ENCODE measurements at places on chromosomes 6 and 20.

- no peak for DNase-seq
- H3K27ac ChIP-seq: no peak overlapping the region
- H3K4me3 ChIP-seq: no peak overlapping the region
Observed at GRCh38 chr20:41166201-41167117, 29.1 kb downstream of the PLCG1 start.

DNA sequence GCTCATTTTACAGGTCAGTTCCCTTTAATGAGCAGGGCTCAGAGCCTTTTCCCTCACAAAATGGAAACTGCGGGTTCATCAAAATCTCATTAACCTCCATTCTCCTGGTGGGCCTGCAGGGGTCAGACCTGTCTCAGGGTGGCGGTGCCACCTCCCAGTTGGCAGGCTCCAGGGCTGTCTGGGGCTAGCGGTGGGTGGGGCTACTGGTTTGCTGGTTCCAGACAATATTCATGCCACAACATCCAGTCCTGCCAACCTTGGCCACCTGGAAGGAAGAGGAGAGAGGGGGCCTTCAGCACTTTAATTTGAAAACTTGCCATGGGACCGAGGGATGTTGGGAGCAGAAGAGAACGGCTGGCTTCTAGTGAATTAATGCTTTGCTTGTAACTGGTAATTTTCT lies 41.9 kb upstream of the CTNNBL1 start:
- H3K4me1 ChIP-seq: peaks cover 4% of the 10 kb centered on the region
- no peak overlapping the region for H3K27ac ChIP-seq
- no peaks in the 10 kb centered on the region for H3K27me3 ChIP-seq
- DNase-seq: peak; percentile 65

GRCh38 chr6:168826078-168826390 lies 385.1 kb downstream of the SMOC2 start:
- no peak for DNase-seq
- no peaks in the 10 kb centered on the region for H3K27me3 ChIP-seq
- H3K36me3 ChIP-seq: no peaks in the 10 kb centered on the region
- no peak overlapping the region for H3K27ac ChIP-seq
- H3K4me1 ChIP-seq: no peaks in the 10 kb centered on the region

DNA sequence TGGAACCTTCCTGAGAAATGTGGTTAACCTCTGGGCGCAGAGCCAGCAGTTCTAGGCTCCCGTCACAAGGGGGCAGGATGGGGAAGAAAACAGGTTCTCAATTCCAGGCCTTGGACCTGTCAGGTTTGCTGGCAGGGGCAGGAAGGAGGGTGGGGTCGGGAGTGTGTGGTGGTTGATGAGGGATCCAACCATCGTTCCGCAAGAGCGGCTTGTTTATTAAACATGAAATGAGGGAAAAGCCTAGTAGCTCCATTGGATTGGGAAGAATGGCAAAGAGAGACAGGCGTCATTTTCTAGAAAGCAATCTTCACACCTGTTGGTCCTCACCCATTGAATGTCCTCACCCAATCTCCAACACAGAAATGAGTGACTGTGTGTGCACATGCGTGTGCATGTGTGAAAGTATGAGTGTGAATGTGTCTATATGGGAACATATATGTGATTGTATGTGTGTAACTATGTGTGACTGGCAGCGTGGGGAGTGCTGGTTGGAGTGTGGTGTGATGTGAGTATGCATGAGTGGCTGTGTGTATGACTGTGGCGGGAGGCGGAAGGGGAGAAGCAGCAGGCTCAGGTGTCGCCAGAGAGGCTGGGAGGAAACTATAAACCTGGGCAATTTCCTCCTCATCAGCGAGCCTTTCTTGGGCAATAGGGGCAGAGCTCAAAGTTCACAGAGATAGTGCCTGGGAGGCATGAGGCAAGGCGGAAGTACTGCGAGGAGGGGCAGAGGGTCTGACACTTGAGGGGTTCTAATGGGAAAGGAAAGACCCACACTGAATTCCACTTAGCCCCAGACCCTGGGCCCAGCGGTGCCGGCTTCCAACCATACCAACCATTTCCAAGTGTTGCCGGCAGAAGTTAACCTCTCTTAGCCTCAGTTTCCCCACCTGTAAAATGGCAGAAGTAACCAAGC lies 29.6 kb downstream of the SRSF3 start:
- H3K4me3 ChIP-seq: no peak overlapping the region
- no peaks in the 10 kb centered on the region for H3K36me3 ChIP-seq
- peak; percentile 96 for DNase-seq
- H3K27me3 ChIP-seq: no peaks in the 10 kb centered on the region
- H3K27ac ChIP-seq: no peak overlapping the region

GRCh38 chr6:75609639-75610590 lies 8.2 kb downstream of the SENP6 start:
- no peak overlapping the region for H3K4me3 ChIP-seq
- H3K27me3 ChIP-seq: no peaks in the 10 kb centered on the region
- no peaks in the 10 kb centered on the region for H3K36me3 ChIP-seq
- DNase-seq: no peak

DNA sequence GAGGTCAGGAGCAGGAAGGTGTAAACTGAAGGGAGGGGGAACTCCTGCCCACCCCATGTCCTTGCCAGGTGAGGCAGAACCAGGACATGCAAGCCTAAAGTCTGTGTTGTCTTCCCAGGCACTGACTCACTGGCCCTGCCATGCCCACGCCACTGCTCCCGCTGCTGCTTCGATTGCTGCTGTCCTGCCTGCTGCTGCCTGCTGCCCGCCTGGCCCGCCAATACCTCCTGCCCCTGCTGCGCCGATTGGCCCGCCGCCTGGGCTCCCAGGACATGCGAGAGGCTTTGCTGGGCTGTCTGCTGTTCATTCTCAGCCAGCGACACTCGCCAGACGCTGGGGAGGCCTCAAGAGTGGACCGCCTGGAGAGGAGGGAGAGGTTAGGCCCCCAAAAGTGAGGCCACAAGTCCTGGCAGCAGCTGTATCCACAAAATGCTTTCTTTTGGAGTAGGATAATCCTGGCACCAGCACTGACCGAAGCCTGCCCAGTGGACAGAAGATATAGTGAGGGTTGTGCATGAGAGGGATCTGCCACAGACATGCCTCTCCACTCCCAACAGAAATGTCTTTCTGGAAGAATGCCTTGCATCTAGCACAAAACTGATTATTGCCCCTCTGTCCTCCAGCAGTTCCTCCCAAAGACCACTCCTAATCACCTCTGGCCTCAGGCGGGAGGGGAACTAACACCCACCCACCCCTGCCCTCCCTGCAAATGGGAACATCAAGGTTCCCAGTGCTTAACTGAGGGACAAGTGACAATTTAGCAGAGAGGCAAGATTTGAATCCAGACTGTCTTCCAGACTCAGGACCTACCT lies 812 bp downstream of the MYMX start:
- H3K36me3 ChIP-seq: no peaks in the 10 kb centered on the region
- H3K27ac ChIP-seq: peak overlapping the region; percentile 13
- H3K4me1 ChIP-seq: peaks cover 25% of the 10 kb centered on the region
- peak; percentile 71 for DNase-seq
- no peaks in the 10 kb centered on the region for H3K27me3 ChIP-seq

DNA sequence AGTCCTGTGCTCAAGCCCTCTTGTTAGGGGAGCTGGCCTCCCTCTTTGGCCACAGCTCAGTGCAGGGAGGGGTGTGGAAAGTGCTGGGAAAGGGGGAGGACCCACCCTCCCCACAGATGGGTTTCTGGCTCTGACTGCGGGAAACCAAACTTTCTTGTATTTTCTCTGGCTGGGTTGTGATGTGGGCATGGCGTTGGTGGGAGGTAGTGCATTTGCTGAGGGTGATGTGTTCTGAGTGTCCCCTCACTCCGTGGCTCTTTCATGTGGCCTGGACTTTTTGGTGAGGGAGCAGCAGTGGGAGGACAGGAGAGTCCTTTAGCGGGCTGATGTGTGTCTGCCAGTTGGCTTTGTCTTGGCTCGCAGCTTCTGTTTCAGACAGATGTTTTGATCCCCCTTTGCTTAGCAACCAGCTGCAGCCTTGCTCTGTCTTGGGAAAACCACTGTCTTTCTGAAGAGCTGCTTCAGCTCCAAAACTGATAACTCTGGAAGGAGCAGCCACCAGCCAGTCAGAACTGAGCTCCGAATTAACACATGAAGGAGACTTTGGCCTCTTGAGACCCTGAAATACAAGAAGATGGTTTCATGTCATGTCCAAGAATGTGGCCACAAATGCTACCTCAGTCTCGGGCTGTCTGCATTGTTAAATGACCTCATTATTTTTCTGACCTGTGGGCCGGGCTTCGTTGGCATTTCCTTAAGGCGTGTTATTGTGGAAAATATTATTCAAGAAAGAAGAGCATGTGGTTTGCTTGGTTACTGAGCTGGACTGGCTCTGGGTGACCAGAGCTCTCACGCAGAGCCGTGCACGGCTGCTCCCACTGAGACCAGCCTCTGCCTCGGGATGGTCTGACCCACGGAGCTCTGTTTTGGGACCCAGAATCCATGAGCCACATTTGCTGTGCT lies 21.5 kb downstream of the SYNJ2 start:
- peaks cover 4% of the 10 kb centered on the region for H3K4me1 ChIP-seq
- H3K4me3 ChIP-seq: no peak overlapping the region
- no peaks in the 10 kb centered on the region for H3K36me3 ChIP-seq
- H3K27ac ChIP-seq: no peak overlapping the region

Measured in H1 (cell line).